ENCODE measurements at places on chromosomes 1 and 21.

GRCh38 chr1:40064797-40065499 is 24.4 kb downstream of the CAP1 start:
- no peak for DNase-seq

DNA sequence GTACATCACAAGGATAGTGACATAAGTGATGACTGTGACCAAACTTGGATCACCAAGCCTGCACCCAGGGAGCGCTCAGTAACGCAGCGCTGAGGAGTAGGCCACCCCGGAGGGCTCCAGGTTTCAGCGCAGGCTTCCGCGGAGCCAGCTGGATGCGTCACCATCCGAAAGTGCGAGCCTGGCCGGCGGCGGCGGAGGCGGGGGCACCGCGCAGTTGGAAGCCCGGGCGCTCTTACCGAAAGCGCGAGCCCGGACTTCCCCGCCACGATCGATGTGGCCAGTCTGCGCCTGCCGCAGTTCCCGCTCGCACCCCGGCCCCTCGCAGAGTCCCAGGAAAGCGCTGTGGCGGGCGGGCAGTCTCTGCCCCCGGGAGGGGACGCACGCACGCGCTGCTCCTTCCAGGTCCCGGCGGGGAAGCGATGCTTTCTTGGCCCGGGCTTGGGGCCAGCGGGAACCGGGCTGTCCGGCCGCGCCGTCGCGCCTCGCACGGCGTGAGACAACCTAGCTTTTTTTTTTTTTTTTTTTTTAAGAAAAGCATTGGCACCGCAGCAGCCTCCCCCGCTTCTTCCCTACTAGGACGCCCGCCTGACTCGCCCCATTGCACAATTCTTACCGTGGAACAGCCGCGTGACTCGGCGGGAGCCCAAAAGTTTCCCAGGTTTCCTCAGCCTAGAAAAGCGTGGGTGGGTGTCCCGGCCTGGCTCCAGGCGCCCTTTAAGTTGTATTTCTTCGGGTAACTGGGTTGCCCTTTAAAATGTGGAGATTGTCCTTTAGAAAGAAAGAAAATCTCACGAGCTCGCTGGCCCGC is 36.4 kb upstream of the JAK1 start:
- DNase-seq, result peak; percentile 68

DNA sequence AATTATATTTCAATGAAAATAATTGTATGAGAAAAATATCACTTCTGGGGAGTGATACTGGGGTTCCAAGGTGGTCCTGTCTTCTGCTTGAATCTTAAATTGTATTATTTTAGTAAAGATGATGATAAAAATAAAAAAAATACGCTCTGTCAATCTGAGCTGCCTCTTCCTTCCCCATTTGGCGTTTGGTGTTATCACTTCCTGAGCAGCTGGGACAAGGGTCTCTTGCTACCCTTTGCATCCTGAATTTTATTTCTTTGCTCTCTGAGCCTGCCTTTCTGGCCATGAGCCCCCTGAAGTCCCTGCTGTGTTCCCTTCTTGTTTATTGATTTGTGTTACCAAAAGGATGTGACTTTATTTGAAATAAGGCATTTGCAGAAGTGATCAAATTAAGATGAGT is 111.0 kb downstream of the KCNJ6 start:
- no peak for DNase-seq

- no peak for DNase-seq
Observed at GRCh38 chr1:27562534-27563340, 41.2 kb downstream of the AHDC1 start.

DNA sequence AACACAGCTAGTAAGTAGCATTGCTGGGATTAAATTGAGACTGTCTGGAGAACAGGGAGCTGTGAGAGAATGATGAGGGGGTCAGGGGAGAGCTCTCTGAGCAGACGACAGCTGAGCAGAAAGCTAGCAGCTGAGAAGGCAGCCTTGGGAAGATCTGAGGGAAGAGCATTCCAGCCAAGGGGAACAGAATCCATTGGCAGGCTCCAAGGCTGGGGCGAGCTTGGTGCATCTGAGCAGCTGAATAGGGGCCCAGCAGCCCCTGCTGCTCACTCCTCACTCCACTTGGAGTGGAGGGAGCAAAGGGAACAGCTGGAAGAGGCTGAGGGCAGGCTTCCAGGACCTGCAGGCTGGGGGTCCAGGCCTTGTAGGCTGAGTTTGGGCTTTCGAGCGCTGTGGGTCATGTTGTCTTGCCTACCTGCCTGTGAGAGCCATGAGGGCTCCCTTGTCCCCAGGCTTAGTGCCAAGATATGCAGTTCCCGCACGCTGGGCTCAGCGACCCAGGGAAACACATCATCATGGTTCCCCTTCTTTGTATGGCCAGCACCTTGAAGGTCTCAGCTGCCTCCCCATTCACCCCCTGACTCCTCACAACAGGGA is 10.5 kb downstream of the ACOT11 start:
- no peak for DNase-seq

GRCh38 chr1:28112388-28113241 is 24.2 kb upstream of the EYA3 start:
- DNase-seq, result peak; percentile 12

GRCh38 chr1:20349561-20349960 is 58.9 kb downstream of the VWA5B1 start:
- DNase-seq, result no peak

DNA sequence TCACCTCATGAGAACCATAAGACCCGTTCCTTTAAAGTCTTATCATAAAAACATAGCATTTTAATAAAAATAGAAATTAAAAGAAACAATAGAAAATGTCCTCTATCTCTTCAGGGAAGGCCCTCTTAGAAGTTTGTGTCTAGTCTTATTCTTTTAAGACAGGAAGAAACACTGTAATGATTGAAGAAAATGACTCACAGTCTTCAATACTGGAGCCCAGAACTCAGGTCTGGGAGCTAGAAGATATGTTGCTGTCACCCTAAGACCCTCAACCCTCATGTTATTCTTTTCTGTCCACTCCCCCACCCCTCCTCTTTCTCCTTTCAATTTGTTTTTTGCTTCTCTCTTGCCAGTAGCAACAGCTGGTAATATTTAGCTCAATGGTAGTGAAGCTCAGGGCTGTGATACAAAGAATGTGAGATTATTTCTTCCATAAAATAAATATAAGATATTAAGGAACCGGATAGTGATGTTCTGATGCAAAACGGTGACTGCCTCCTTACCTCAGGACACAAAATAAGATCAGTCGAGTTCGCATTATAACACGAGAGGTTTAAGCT is 12.0 kb downstream of the DUSP10 start:
- no peak for DNase-seq

GRCh38 chr1:205534444-205534985 is 30.0 kb downstream of the CDK18 start:
- no peak for DNase-seq

GRCh38 chr1:214440219-214440965 is 111.0 kb downstream of the PTPN14 start:
- DNase-seq, result no peak

GRCh38 chr1:37667023-37667671 is 25.2 kb upstream of the CDCA8 start:
- no peak for DNase-seq

DNA sequence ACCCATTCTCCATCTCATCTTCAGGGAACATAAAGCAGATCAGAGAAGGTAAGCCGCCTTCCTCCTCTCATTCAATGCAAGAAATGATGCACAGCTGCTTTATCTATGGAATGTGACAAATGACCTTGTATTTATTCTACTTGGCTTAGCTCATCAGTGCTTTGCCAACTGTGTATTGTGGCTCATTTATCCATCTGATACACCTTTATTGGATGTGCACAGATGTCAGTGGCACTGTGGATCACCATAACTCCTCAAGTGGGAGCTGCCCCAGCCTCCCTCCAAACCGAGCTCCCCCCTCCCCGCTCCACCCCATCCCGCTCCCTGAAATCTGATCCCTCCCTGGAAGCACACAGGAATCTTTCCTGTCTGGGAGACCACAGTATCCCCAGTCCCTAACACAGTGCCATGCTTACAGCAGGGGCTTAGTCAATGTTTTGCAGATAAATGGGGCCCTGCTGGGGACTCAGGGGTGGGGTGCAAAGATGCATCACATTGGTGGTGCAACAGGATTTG is 156.0 kb upstream of the RAB4A start:
- no peak for DNase-seq

DNA sequence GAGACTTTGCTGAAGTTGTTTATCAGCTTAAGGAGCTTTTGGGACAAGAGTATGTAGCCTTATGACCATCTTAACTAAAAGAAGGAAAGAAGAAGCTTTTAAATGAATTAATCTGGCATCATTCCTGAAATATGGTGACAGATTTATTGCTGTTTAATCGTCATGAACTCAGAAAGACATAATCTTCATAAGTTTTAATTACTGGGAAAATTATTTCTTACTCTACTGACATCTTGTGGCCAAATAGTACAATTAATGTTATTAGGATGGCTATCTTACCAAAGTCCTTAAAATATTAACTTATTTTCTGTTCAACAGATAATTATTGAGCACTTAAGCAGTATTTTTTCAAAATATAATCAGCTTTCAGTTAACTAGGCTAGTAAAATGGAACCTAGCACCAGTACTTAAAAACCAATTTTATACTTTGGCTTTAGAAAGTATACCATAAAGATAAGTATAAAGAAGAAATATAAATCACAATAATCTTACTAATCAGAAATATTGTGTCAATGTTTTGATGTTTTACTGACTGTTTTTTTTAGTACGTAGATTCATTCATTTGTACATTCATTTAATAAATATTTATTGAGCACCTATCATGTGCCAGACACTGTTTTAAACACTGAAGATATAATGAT is 34.7 kb upstream of the GPR25 start:
- DNase-seq, result no peak

DNA sequence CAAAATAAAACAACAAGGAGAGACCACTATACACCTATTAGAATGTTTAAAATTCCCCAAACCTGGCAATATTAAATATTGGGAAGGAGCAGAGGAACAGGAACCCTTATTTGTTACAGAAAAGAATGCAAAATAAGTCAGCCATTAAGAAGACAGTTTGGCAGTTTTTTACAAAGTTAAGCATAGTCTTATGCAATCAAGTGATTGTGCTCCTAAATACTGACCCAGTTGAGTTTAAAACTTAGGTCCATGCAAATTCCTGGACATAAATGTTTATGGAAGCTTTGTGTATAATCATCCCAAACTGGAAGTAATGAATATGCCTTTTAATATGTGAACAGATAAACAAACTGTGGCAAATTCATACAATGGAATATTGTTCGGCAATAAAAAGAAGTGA is 72.9 kb upstream of the RGS4 start:
- no peak for DNase-seq

Data from C1 segment of cervical spinal cord (tissue), 14 donors.